M059J (cell line): ENCODE measurements at places on chromosomes 12 and 14.

- DNase-seq, result no peak
Observed at GRCh38 chr12:105912882-105913678, 225.7 kb downstream of the NUAK1 start.

DNA sequence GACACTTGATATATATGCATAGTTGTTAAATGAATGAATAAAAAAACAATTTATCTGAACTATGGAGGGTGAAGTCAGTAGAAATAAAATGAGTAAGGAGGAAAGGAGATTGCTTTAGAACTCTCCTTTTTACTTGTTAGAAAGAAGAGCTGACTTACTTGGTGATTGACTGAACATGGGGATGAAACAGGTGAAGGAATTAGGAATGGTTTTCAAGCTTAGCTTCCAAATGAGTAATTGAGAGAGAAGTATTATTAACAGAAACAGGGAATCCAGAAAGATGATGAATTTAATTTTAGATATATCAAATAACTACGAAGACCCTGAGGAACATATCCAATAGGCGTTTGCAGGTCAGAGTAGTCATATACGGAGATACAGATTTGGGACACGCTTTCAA lies 33.6 kb upstream of the EMP1 start:
- no peak for DNase-seq

- no peak for DNase-seq
Observed at GRCh38 chr14:101109981-101110728, 206.6 kb upstream of the RTL1 start.

- no peak for DNase-seq
Observed at GRCh38 chr12:11884116-11884515, 186.6 kb upstream of the BCL2L14 start.

DNA sequence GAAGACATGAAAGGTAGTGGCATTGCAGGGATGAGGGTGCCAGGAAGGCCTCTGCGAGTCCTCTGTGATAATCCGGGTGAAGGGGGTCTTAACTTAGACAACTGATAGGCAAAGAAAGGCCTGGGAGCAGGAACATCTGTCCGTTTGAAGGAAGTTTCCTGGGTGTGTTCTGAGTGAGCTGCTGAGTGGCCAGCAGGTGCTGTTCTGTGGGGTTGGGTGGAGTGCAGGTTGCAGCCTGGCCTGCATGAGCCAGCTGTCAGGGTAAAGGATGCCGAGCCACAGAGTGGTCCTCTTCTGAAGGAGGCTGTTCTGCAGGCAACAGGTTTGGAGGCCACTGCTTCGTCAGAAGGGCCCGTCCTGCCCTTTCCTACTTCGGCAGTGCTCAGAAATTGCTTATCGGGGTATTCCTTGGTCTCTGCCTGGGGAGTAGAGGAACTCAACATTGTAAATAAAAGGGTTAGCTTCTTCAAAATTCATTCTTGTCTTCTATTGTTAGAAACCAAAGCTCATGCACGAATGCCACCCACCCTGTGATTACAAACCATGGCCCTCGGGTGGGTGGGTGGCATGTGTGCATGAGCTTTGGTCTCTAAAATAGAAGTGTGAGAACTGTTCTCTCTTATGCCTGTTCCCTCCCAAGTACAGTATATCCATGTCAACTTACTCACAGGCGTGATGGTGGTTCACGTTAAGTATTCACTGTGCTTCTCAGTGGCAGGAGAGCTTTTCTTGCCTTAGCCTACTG lies 118.9 kb downstream of the CHST11 start:
- no peak for DNase-seq

GRCh38 chr12:67681105-67681778 lies 32.7 kb downstream of the DYRK2 start:
- peak; percentile 93 for DNase-seq
